Stimulated activated CD4-positive, alpha-beta T cell treated with anti-CD3 and anti-CD28 coated beads, Interleukin-2, amount 100 ng/mL, for 48 hours (primary cell): ENCODE measurements at places on chromosomes 4 and X.

- DNase-seq: no peak
Observed at GRCh38 chrX:132292793-132293192, 73.5 kb upstream of the RAP2C start.

GRCh38 chr4:153759407-153760316 is at the start of gene RNF175:
Gene RNF175, minus strand, starts transcription at chr4:153760024. Its CDS starts 162 bp downstream, at chr4:153759862.
- DNase-seq: peak; percentile 11

- no peak for DNase-seq
Observed at GRCh38 chr4:126976850-126977632, 655.7 kb upstream of the INTU start.

DNA sequence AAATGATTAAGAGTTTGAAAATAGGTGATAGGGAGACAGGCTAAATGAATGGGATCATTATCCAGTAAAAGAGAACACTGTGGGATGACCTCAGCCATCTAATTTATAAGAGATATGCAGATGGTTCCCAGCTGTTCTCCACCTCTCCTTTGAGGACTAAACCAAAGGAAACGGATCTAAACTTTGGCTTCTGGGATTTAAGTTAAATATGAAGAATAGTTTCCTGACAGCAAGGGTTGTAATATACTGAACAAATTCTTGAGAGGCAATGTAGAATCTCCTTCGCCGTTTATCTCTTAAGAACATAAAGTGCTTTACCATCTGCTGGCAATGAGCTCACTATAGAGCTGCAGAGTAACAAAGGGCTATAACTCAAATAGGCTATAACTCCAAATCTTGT is 35.4 kb upstream of the HPGDS start:
- no peak for DNase-seq

DNA sequence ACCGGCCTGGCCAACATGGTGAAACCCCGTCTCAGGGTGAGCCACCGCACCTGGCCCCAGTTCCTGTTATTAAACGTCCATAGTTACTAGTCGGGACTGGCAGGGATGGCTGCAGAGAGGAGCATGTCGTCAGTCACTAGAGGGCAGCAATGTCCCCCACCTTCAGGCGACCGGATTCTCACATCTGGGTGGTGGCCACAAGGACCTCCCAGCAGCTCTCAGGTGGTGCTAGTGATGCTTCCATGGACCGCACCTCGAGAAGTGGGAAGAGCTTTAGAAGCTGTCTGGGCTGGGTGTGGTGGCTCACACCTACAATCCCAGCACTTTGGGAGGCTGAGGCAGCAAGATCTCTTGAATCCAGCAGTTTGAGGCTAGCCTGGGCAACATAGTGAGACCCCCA is 13.3 kb upstream of the IL3RA start:
- peak; percentile 51 for DNase-seq

GRCh38 chr4:160352637-160353036 is 1249.8 kb downstream of the RAPGEF2 start:
- DNase-seq: no peak

DNA sequence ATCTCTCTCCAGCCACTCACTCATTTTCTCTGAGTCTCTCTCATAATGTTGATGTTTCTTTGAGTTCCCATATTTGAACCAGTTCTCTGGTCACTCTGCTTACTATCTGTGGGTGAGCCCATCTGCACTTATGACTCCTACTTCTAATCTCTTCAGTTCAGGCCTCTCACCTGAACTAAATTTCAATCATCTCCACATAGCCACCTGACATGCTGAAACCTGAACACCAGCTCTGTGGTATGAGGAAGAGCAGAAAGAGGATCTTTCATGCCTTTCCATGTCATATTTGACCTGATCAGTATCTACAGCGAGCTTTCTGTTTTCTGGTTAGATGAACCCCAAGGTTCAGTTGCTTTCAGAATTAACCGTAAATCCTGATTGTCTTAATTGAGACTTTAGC is 122.2 kb upstream of the ESX1 start:
- DNase-seq: no peak

- DNase-seq: no peak
Observed at GRCh38 chr4:157576671-157577217, 356.2 kb downstream of the GRIA2 start.

- DNase-seq: no peak
Observed at GRCh38 chr4:15250021-15250441, 177.8 kb upstream of the C1QTNF7 start.

DNA sequence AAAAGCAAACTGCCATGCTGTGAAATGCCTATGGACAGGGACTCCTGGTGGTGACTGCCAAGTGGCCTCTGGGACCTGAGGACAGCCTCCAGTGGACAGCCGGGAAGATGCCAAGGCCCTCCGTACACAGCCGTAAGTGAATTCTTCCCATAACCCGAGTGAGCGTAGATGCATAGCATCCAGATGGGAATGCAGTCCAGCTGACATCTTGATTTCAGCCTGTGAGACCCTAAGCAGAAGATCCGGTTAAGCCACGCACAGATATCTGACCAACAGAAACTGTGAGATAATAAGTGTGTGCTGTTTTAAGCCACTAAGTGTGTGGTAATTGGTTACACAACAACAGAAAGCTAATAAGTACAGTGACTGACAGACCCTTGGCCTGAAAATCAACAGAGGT is 55.9 kb downstream of the TMEM156 start:
- DNase-seq: no peak

- DNase-seq: no peak
Observed at GRCh38 chr4:185764876-185765275, 47.1 kb downstream of the SORBS2 start.

DNA sequence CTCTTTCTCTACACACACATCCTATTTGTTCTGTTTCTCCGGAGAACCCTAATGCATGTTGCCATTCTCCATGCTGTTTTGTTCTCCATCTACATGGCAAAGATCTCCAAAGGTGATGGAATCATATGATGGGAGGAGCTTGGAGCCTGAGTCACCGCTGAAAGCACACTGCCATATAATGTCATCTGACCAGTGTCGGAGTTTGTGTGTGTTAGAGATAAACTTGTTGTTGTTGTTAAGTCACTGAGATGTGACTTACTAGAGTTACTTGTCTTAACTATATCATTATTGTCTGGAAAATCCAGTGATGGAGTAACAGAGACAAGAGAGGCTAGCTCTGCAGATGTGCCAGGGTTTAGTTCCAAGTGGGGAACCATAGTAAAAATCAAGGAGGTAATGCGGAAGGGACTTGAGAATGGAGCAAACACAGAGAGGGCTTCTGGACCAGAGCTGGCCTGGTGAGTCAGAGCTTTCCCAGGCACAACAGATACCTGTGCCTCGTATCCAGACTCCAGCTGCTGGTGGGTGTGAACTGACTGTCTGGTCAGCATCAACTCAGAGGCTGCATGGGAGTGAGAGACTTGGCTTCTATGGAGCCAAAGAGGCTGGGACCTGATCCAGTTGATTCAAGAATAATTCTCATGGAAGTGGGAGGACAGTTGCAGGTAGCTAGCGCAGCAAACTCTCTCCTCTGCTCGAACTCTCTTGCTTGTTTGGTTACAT is 30.6 kb upstream of the CCKAR start:
- no peak for DNase-seq

DNA sequence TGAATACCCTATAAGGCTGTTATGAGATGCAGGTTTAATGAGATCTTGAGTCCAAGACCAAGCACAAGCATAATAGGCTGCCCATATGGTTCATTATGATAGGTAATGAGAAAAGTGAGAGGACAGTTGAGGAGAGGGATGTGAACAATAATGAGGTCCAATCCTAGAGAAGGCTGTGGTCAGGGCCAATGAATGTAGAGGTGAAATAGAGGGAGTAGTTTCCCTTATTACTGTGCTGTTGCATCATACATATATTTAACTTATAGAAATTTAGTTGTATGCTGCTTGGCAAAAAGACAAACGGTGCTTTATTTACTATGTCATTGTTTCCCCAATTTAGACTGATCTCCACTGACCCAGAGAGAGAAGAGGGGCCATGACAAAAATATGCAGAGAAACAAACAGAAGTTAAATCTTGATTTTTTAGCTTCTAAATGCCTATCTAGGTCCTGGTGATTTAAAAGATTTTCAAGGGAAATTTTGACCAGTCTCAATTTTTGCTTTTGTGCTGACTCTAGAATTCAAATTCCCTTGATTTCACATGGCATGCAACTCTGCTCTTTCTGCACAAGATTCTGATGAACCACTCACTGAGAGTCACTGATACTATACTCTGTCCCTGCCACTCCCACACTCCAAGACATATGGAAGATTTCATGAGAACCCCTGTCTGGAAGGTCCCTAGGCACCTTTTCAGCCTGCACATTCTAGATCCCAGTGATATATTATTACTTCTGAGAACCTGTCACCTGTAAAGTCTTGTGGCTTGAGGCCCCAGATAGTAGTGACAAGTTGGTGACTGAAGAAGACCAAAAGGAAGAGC is 159.7 kb downstream of the VSIG4 start:
- no peak for DNase-seq

DNA sequence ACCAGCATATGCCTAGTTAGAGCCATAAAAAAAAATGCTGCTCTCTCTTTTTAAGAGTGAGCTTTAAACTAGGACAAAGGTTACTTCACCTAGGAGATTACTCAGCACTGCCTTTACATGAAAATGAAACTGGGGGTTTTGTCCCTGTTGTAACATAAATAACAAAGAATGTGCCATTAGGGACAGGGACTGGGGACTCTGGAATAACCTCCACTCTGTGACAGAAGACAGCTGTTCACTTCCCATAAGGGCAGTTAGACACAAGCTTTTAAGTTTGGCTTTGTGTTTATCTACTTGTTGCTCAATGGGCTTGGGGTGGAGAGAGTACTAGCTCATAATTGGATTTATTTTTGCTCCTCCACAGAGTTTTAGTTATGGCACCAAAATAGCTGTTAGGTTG is 11.9 kb downstream of the ENPEP start:
- no peak for DNase-seq

DNA sequence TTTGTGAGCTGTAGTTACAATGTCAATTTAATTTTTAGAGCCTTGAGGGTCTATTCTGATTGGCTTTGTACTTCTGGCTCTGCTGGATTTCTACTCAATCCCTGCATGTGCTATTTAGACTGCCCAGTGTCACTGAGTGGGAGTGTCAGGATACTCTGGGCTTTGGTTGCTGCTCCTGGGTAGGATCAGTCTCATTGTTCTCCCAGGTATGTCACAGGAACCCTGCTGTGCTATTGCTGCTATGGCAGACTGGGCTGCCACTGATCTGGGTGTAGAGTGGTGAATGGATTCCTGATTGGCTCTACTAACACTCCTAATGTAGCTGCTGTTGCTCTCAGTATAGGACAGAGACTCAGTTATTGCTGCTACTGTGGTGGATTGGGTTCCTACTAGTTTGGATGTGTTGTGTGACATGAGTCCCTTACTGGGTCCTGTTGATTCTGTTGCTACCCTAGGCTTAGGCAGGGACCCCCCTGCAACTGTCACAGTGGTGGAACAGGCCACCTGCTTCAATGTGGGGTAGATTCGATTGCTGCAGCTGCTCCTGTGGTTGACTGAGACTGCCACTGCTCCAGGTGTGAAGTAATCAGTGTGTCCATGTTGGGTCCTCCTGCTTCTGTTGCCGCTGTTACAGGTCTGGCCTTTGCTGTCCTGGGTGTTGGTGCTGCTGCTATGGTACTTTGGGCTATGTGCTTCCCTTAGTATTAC is 707.8 kb upstream of the AMOT start:
- DNase-seq: no peak

GRCh38 chr4:140861359-140862176 is 105.4 kb upstream of the TBC1D9 start:
- peak; percentile 51 for DNase-seq

DNA sequence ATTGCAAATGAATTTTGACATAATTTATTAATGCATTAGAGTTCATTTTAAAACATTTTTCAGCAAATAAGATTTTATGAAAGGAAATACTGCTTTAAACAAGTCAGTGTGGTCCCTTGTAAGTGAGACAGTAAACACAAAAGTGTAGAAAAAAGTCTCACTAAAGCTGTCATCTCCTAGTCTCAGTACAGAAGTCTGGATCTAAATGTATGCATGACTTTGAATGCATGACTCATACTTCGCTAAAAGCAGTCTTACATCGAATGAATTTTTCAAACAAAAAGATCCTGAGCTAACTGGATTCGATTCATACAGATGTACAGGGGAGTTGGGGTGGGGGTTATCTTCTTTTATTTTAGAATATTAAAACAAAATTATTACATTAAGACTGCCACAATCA is 207.4 kb upstream of the VCX start:
- no peak for DNase-seq

GRCh38 chrX:10341309-10341708 is 184.5 kb downstream of the CLCN4 start:
- no peak for DNase-seq

DNA sequence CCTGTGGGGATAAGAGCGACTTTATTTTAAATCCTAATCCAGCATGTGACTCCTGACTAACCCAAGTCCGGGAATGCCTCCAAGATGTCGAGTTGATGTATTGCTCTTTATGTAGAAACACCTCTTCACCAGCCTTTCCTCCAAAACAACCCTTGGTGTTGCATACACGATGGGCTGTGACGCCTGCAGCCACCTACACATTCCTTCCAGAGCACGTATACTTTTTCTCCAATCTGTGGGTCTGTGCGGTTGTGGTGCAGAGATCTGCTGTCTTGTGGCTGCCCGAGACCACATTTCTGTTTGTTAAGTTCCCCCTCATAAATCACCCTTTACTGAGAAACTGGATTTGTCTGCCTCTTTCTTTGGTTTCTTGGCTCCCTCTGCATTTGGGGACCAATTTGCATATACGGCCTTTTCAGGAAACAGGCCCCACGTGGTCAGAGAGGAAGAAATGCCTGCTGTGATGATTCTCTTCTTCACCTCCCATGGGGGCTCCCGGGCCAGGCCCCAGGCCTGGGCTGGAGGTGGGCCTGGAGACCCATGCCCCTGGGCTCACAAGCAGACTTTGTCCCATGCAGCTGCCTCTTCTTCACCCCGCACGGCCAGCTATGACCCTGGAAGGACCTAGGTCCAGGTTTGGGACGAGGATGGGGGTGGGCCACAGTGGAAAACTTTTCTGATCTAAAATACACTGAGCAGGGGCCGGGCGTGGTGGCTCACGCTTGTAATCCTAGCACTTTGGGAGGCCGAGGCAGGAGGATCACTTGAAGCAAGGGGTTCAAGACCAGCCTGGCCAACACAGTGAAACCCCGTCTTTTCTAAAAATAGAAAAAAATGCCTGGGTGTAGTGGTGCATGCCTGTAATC is 21.4 kb upstream of the AFAP1 start:
- peak; percentile 68 for DNase-seq

DNA sequence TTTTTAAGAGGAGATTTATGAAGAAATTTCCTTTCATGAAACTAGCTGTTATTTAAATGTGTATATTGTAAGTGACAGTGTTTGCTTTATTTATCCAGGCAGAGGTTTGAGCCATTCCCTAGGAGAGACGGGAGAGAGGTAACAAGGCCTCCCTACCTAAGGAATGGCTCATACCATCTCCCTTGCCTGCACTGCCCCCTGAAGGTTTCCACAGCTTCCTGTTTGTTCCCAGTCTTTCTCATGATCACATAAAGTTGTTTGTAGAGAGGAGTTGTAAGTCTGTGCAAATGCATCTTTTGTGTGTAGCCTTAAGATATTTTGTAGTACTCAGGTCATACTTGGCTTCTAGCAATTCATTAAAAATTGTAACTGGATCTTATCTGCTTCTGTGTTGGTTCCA is 1504.5 kb upstream of the PCDH10 start:
- DNase-seq: no peak
